Activated CD4-positive, alpha-beta T cell treated with anti-CD3 and anti-CD28 coated beads, Interleukin-2, amount 50 U/mL, for 4 hours (primary cell): ENCODE measurements at places on chromosomes 3 and 15.
A peak's percentile ranks its signal among the peaks of the same experiment; 100 is the strongest.

GRCh38 chr3:197880491-197881269 is 69.3 kb upstream of the RPL35A start:
- no peak for DNase-seq

DNA sequence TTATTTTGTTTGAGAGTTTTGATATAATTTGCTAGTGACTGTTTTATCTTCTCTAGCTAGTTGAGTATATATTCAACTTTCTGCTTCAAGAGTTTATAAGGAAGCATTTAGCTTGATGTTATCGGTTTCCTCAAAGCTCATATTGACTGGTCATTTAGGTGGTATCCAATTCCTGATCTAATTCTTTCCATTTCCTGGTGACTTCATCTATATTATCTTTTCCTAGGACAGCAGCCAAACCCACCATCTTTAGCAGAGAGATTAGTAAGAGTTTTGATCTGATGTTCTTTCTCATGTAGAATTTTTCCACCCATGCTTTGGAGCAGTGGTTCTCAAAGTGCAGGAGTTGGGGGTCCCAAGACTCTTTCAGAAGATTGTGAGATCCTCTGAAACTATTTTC is 148.6 kb upstream of the STT3B start:
- no peak for DNase-seq

GRCh38 chr3:124158168-124158881 is 166.4 kb upstream of the ROPN1 start:
- DNase-seq = no peak

DNA sequence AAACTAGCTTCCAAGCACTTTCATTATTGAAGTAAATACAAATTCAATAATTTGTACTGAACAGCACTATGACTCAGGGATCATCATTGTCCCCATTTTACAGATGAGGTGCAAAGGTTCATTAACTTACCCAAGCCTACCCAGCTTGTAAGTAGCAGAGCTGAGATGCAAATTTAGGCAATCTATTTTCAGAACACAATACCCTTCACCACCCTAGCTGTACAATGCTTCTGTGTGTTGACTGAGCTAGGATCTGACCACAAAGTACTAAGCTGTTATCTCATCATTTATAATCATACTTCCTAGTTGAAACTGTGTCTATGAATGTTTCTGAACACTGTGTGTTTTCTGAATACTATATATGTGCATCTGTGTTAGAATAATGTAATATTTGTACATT is 3.2 kb upstream of the ILDR1 start:
- no peak for DNase-seq

GRCh38 chr3:127448161-127448561 is 142.4 kb downstream of the TPRA1 start:
- DNase-seq = no peak

DNA sequence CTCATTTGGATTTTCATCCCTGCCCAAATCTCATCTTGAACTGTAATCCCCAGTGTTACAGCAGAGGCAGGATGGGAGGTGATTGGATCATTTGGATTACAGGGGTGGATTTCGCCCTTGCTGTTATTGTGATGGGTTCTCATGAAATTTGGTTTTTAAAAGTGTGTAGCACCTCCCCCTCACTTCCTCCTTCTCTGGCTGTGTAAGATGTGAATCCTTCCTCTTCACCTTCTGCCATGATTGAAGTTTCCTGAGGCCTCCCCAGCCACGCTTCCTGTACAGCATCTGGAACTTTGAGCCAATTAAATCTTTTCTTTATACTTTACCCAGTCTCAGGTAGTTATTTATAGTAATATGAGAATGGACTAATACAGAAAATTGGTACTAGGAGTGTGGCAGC is 316.8 kb downstream of the PLCL2 start:
- DNase-seq = no peak

GRCh38 chr3:110989446-110989845 is 82.2 kb upstream of the NECTIN3 start:
- DNase-seq = no peak

DNA sequence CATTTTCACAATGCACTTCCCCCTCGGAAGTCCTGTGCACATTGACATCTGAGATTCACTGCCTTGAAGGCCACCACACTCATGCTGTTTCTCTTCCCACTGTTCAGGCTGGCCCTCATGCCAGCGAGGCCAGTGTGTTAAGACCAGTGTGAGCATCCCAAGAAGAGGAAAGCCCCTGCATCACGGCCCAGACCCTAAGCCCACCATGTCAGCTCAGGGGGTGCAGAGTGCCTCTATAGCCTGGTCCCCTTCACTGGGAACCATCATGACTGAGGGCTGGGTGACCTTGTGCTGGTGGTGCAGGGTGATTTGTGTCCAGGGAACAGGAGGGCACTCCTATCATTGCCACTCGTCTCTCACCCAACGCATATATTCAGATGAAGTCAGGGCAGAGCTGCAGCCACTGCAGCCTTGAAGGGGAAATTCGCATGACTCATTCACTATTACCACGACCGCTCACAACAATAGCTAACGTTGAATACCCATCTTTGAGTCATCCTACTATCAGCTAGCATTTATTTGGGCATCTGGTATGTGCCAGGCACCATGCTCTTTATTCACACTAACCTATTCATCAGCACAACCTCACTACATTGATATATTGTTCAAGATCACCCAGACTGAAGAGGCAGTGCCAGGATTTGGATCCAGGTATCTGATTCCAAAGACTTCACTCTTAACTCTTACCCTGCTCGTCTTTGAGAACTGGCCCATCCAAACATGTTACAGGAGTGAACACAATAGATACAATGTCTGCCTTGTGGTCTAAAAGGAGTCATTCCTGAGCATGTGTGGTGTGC is 58.8 kb upstream of the SLC6A11 start:
- no peak for DNase-seq

- no peak for DNase-seq
Observed at GRCh38 chr3:33521736-33522135, 81.5 kb upstream of the UBP1 start.

DNA sequence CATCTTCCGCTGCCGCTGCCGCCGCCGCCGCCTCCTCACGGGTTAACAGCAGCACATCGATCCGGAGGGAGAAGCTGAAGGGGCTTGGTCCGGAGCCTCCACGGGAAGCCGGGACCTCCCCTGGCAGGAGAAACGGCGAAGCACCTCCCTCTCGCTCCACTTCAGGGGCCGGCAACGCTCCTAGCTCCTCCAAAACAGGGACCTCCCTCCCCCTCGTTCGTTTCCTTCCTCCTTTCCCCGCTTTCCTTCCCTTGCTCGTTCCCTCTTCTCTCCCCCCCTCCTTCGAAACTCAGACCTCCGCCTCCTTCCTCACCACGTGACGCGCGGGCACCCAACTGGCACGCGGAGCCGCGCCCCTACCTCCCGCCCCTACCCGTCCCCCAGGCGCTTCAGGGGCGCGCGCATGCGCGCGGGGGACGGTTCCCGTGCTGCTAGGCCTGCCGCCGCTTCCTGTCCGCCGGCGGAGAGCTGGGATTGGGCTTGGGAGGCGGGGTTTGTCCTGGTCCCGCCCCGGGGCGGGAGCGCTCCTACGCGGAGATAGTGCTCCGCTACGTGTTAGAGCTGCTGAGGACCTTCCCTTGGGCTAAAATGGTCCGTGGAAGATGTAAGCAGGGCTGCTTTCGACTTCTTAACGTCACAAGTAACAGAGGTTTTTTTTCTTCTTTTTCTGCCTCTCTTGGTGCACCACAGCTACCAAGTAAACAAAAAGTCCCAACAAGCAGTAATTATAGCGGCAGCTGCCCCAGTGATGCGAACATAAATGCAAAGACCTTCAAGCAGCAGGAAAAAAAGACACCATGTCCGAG is at the start of gene ADAM10:
Gene ADAM10 (minus strand): TSS at position 176 of the 806 bp plus-strand sequence. CDS start 173 bp downstream, at position 3.
- peak; percentile 98 for DNase-seq

DNA sequence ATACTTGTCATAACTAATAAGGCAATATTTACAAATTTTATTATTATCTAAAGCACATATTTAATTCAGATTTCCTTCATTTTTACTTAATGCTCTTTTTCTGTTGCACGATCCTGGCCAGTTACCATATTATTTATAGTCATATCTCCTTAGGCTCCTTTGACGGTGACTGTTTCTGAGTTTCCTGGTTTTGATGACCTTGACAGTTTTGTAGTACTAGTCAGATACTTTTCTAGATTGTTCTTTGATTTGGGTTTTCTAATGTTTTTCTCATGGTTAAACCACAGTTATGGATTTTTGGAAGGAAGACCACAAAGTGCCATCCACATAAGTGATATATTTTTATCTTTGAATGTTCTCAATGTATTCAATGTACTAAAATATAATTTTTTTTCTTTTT is 171.0 kb upstream of the NANOGP8 start:
- DNase-seq = no peak

DNA sequence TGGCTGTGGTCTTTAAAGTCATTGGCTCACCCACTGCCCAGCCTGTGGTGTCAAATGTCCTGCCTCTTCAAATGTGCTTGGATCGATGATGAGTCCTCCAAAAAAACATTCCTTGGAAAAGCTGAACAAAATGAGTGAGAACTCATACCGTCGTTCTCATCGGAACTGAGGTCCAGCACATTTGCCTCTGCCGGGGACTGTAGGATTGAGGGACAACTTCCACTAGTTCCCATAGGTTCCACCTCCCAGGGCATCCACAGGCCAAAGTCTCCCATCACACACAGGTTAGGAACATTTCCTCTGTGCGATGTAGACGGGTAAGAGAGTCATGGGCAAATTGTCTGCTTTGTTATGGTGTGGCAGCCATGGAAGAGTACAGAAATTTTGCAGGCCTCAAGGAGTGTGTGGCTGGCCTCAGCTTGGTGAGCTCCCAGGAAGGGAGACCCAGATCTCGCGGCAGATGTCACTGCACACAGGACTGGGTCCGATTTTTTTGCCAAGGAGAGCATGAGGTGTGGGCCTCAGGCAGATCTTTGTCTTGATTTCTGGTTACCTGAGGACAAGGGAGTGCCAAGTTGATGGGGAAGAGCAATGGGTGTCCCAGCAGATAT is 115.7 kb downstream of the SNRPN start:
- no peak for DNase-seq

GRCh38 chr3:42667523-42668412 is 14.3 kb downstream of the ZBTB47 start:
- DNase-seq = no peak

GRCh38 chr3:139534992-139535879 is 4.3 kb downstream of the RBP1 start:
- DNase-seq = no peak

- DNase-seq = no peak
Observed at GRCh38 chr3:15384510-15385237, 42.7 kb downstream of the METTL6 start.

DNA sequence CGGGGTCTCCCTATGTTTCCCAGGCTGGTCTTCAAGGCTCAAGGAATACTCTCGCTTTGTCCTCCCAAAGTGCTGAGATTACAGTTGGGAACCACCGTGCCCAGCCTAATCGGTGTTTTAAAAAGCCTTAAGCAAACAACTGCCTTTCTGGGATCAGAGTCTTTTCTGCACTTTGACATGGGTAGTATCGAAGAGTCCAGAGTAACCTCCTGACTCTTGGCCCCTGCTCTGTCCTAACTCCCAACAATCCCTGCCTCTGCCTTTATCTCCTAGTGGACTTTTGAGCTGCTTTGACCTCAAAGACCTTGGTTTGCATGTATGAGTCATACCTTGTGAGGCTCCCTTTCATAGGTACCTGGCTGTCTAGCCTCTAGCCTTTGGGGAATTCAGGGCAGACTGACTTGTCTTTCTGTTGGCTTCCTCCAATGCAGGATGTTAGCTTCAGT is 21.0 kb upstream of the HACD2 start:
- DNase-seq = no peak

DNA sequence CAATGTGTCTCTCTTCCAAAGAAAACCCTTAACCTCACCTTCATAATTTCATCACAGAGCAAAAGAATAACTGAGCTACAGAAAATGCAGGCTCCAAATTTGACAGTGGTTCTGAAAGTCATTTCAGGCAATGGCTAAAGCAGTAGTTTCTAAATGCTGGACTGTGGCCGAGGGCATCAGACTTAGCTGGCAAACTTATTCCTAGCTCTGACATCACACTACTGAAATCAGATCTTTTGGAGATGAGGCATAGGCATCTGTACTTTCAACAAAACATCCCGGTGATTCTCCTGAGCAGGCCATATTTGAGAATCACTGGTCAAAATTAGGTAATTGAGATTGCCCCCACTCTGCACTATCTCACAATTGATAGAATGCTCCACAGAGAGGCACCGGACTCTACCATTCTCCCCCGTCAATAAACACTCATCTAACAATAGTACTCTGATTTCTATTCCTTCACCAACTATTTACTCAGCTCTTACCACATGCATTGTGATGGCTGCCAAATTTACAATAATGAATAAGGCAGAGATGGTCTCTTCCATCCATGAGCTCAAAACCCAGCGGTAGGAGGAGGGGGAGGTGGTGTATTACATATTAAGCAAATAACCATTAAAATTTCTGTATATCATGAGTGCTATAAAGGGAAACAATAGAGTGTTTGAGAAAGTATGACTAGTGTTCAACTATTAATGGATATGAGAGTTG is 57.3 kb upstream of the SPRED1 start:
- no peak for DNase-seq

- no peak for DNase-seq
Observed at GRCh38 chr15:63344731-63345390, 36.8 kb downstream of the CA12 start.

DNA sequence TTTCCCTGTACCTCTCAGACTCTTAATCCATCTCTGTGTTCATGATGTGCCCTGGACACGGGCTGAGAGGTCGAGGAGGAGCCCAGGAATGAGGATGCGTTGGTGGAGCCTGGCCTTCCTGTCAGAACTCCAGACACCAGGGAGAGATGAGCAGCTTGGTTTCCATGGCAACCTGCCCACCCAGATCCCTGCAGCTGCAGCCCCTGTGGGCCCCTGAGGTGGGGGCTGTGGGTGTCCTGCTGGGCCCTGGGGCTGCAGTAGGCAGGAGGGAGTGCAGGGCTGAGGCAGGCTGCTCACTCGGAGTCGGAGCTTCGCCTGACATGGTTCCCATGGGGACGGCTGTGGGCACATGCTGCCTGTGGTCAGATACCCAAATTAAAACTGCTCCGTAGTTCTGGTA is 7.7 kb upstream of the SCN10A start:
- no peak for DNase-seq

- no peak for DNase-seq
Observed at GRCh38 chr3:33358172-33358781, 81.0 kb downstream of the FBXL2 start.

GRCh38 chr3:32220006-32220405 is 18.5 kb upstream of the CMTM8 start:
- DNase-seq = no peak

GRCh38 chr15:80162059-80162554 is 9.3 kb downstream of the FAH start:
- DNase-seq = no peak

GRCh38 chr3:53938645-53939044 is 47.0 kb upstream of the SELENOK start:
- peak; percentile 10 for DNase-seq

DNA sequence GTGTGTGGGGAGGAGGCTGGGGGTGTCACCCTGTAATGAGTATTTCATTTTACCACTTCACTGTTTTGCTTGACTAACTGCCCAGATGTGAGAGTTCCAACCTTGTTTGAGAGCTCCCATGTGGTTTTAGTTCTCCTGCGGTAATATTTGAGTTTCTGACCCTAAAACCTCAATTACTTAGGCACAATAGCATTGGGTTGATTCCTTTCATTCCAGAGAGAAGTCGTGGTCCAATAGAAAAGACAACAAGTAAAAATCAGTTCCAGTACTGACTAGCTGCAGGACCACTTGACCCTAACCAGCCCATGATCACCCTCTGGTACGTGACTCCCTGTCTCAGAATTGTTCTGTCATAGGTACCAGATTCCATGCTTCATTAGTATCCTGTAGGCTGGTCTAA is 630.4 kb downstream of the CADM2 start:
- no peak for DNase-seq
